Tibial nerve (tissue), 4 donors: ENCODE measurements at places on chromosomes 1 and 21. TPM values are rescaled to one million over a fixed set of nuclear protein-coding genes. Genes with fewer than 3 reads are reported as not detected.

Gene RNASEL
- 8.1 TPM for total RNA-seq

GRCh38 chr21:37136261-37136660 is 63.2 kb downstream of the TTC3 start:
- H3K27ac ChIP-seq: no peak overlapping the region
- H3K4me1 ChIP-seq: no peaks in the 10 kb centered on the region
- H3K4me3 ChIP-seq: no peak overlapping the region

Gene HLX
- 27.2 TPM for total RNA-seq

DNA sequence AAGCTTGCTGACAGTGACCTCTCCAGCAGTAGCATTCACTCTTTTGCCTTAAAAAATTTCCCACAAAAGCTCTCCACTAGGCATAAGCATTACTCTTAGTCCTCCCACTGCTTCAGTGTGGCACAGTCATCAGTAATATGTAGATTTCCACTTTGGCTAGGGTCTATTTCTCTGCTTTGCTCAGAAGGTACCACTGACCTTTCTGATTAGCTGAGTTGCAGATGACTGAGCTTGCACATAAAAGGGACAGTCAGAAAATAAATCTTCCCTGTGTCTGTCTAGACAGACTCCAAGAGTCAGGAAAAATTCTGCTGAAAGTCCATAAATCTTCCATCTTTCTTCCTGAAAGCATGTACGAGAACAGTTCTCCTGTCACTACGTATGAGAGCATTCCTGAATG is 56.6 kb upstream of the APP start:
- DNase-seq: no peak
- H3K27me3 ChIP-seq: no peaks in the 10 kb centered on the region
- no peak overlapping the region for H3K4me3 ChIP-seq

DNA sequence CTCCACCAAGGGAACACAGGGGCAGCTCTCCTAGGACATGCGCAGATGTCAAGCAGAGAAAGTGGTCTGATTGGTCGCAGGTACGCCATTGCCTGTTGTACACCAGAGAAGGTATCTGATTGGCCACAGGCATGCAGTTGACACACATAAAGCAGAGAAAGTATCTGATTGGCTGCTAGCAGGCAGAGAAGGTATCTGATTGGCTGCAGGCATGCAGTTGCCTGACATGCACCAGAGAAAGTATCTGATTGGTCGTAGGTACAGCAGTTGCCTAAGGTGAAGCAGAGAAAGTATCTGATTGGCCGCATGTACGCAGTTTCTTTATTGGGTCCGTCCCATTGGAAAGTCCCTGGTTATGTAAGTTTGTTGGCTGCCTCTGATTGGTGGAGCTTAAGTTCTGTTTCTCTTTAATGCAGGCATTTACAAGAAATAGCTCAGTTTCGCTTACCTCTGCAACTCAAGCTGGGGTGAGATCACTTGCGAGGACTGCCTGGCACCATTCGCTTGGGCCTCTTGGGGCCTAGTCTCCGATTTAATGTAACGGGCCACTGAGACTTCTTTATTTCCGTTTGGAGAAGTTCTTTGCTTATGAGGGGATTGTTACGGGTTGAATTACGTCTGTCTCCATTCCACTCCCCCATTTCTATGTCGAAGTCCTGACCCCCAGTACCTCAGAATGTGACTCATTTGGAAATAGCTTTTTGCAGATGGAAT is 74.2 kb downstream of the SIK1 start:
- H3K27ac ChIP-seq: no peak overlapping the region
- no peak overlapping the region for H3K4me3 ChIP-seq
- no peak for DNase-seq
- no peaks in the 10 kb centered on the region for H3K27me3 ChIP-seq
- H3K36me3 ChIP-seq: no peaks in the 10 kb centered on the region

GRCh38 chr1:243428084-243428483 is 172.2 kb downstream of the SDCCAG8 start:
- H3K36me3 ChIP-seq: no peaks in the 10 kb centered on the region
- H3K4me3 ChIP-seq: no peak overlapping the region
- no peak overlapping the region for H3K27ac ChIP-seq
- no peaks in the 10 kb centered on the region for H3K27me3 ChIP-seq
- H3K4me1 ChIP-seq: no peaks in the 10 kb centered on the region
- no peak for DNase-seq

Gene ITPKB
- total RNA-seq: 49.2 TPM

DNA sequence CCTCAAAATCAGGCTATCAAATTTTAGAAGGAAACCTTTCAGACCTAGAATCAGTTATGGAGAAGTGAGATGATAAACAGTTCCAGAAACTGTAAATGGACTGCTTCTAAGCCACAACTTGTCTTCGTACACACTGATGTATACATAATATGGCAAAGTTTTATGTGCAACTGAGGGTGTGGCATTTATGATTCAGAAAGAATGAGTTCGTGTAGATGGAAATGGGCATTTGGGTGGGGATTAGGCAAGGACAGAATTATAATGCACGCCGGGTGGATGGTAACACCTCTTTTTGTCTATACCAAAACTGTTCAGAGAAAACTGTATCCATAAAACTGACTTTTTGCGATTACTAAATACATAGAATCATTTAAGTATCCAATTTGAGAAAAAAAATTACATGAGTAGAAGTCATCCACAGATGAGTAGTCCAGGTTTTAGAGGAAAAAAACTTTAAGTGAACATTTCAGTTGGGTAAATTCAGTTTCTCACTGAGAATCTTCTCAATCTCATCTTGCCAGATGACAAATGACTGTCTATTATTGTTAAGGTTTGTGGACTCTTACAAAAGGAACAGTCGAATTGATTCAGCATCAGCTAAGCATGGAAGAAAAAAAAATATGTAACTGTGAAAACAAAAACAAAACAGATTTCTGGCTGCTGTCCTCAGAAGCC is 22.5 kb downstream of the ERRFI1 start:
- H3K27me3 ChIP-seq: no peaks in the 10 kb centered on the region
- no peak overlapping the region for H3K27ac ChIP-seq
- no peak overlapping the region for H3K4me3 ChIP-seq
- peaks cover 16% of the 10 kb centered on the region for H3K4me1 ChIP-seq

Gene ZNF648
- 1.5 TPM for total RNA-seq

DNA sequence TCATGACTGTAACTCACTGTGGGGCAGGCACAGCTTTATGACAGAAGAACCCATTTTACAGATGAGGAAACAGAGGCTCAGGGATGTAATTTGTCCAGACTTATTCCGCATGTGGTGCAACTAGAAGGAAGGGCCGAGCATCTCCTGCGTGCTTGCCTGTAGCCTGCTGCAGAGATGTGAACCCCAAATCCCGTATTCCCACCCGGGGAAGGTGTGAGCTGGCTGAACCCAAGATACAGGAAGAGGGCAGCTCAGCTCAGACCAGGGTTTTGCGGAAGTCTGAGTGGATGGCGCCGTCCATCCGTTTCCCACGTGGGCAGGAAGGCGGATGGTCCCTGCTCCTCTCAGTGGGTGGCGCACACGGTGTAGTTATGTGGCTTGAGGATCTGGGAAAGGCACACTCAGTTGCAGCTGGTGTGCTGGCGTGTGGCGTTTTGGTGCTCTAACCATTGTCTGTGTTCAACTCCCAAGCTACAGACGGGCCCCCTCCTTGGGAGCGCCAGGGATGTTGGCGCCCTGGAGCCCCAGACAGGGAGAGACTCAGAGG is 1.2 kb downstream of the CROCC start:
- H3K4me3 ChIP-seq: no peak overlapping the region
- H3K27me3 ChIP-seq: peaks cover 19% of the 10 kb centered on the region
- H3K36me3 ChIP-seq: peaks cover 4% of the 10 kb centered on the region
- DNase-seq: no peak
- peaks cover 25% of the 10 kb centered on the region for H3K4me1 ChIP-seq

Gene ZNF683
- not detected for total RNA-seq

DNA sequence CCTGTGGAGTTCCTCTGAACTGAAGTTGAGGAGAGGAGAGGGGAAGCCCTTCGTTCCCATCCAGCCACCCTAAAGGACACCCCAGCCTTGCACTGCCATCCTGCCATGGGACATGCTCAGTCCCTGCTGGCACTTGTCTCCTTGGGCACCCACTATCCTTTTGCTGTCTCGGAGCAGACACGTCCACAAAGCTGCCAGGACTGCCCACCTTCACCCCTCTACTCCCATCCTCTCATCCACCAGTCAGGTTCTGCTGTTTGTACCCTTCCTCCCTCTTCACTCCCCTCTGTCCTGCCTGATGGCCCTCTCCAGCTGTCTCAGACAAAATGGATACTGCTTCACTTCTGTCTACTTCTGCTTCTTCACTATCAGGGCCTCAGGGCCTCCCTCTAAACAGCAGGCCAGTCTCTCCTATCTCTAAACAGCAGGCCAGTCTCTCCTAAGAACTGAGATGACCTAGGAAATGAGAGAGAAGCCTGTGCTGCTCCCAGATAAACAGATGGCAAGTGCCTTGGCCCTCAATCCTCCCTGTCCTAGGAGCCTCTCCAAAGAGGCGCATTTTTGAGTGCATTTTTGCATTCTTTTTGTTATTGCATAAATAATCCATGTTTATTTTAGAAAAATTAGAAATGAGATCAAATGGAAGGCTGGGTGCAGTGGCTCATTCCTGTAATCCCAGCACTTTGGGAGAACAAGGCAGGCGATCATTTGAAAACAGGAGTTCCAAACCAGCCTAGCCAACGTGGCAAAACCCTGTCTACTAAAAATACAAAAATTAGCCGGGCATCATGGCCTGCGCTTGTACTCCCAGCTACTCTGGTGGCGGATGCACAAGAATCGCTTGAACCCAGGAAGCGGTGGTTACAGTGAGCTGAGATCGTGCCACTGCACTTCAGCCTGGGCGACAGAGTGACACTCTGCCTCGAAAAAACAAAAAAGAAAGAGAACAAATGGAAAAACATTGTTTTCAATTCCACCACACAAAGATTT is 4.4 kb upstream of the PYCR2 start:
- no peaks in the 10 kb centered on the region for H3K27me3 ChIP-seq
- no peak overlapping the region for H3K4me3 ChIP-seq
- no peak overlapping the region for H3K27ac ChIP-seq
- no peaks in the 10 kb centered on the region for H3K36me3 ChIP-seq
- no peaks in the 10 kb centered on the region for H3K4me1 ChIP-seq

DNA sequence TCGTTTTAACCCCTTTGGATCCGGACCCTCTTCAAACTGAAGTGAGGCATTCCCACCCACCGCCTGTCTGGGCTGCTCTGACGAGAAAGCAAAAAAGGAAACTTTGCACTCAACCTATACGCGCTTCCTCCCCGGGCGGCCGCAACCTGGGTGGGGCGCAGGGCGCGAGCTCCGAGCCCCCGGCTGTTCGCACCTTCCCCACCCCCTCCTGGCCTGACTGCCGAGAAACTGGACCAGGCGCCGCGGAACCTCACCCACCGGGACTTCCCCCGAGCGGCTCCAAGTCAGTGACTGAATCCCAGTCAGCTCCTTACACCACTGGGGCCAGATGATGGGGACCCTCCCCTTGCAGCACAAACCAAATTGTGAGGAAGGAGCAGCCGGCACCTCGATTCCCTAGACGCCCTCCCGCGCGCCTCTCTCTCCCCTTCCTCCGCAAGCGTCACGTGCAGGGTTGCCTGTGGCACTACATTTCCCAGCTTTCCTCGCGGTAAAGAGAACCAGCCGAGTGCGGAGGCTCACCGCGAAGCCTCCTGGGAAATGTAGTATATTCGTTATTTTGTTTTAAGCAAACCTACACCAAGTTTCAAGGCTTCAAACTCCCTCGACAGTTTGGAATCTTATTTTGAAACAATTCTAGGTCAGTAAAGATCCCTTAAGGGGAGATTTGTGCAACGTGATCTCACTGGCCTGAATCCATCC is at the start of gene RAB29:
Gene RAB29 (minus strand): TSS at position 468 of the 702 bp plus-strand sequence. CDS start 526 bp downstream, outside the sequence.
- H3K4me1 ChIP-seq: peaks cover 11% of the 10 kb centered on the region
- peak within 1 kb of the TSS; percentile 82 for H3K27ac ChIP-seq
- peak within 1 kb of the TSS; percentile 86 for H3K4me3 ChIP-seq
- peak; percentile 86 for DNase-seq
- H3K27me3 ChIP-seq: no peaks in the 10 kb centered on the region

Gene C8B
- not detected for total RNA-seq

Gene INTS11
- 241 TPM for total RNA-seq

DNA sequence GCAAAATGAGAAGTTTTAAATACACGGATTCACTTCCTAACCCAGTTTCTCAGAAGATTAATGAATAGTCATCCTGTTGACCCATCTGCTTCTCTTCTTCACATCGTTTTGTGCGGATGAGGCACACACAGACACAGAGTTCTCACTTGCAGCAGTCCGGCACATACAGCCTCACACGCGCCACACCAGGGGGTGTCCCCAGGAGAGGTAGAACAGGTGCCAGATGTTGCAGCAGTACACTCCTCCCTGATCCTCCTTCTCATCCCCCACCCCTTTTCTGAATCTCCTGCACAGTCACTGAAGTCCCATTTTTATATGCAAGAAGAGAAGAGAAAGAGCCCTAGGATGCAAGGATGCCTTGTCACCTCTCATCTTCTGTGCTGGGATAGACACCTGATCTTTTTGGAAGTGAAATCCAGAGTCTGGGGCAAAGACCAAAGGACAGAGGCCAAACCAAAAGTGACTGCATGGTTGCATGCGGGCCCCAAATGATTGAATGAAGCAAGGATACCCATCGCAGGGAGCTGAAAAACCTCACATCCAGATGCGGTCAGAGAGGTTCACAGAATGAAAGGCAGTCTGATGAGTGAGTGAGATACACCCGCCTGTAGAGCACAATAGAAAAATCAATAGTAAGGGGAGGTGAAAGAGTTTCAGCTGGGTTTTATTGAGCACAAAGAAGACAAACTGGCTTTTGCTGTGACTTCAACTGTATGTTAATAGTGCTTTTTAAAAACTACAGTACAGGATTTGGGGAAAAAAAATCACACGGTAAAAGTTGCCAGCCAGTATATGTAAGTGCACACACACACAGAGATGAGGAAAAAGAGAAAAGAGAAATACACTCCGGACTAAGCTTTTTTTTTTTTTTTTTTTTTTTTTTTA is 28.9 kb downstream of the PBX1 start:
- peaks cover 55% of the 10 kb centered on the region for H3K4me1 ChIP-seq
- H3K27ac ChIP-seq: no peak overlapping the region
- no peak for DNase-seq
- no peaks in the 10 kb centered on the region for H3K27me3 ChIP-seq

DNA sequence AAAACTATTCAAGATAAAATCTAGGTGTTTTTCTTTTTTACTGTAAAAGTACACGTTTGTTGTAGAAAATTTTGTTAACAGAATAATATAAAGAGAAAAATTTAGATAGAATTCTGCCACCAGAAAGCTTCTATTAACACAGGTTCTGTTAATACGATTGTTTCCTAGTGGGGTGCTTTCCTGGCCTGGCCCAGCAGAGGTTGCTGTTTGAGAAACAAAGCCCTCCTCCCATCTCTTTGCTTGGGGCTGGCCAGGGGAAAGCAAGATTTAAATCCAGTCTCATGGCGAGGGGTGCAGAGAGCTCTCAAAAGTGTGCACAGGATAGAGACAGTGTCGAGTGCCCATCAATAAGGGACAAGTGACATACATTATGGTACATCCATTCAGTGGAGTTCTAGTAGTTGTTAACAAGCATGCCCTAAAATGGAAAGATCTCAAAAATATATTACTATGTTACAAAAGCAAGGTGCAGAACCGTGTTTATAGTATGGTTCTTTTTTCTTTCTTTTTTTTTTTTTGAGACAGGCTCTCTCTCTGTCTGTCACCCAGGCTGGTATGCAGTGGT is 14.6 kb upstream of the ACBD3 start:
- H3K27me3 ChIP-seq: no peaks in the 10 kb centered on the region
- H3K27ac ChIP-seq: no peak overlapping the region
- H3K36me3 ChIP-seq: no peaks in the 10 kb centered on the region
- H3K4me1 ChIP-seq: no peaks in the 10 kb centered on the region
- no peak overlapping the region for H3K4me3 ChIP-seq

GRCh38 chr1:222098404-222098803 is 356.5 kb upstream of the DUSP10 start:
- H3K4me3 ChIP-seq: no peak overlapping the region
- DNase-seq: no peak
- no peaks in the 10 kb centered on the region for H3K4me1 ChIP-seq
- H3K27ac ChIP-seq: no peak overlapping the region

Gene WNT9A
- total RNA-seq: 12.8 TPM
